ENCODE measurements at places on chromosomes 4 and X. TPM values are rescaled to one million over a fixed set of nuclear protein-coding genes. Genes with fewer than 3 reads are reported as not detected.
A peak's percentile ranks its signal among the peaks of the same experiment; 100 is the strongest.

DNA sequence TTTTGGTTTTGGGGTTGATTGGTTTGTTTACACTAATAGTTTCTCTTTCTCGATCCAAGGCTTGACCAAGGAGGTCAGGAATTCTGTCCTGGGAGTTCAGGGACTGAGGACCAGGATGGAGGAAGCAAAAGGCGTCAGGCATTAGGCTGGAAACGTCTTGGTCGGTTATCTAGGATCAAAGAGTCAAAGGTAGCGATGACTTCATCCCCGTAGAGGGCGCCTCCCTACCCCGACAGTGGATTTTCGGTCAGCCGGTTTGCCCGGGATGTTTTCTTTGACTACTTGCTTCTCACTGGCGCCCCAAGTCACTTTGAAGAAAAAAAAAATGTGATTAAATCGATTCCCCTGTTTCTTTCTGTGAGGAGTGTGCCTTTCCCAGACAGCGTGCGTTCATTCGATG, 980 bp upstream of the FHDC1 start:
- H3K36me3 ChIP-seq = no peaks in the 10 kb centered on the region
- peaks cover 40% of the 10 kb centered on the region for H3K27me3 ChIP-seq
- peak overlapping the region; percentile 77 for H3K27ac ChIP-seq
- peak; percentile 49 for DNase-seq
- peak overlapping the region; percentile 64 for H3K4me3 ChIP-seq

- H3K4me1 ChIP-seq = no peaks in the 10 kb centered on the region
- H3K27ac ChIP-seq = no peak overlapping the region
- H3K4me3 ChIP-seq = no peak overlapping the region
- no peaks in the 10 kb centered on the region for H3K36me3 ChIP-seq
- no peak for DNase-seq
- no peaks in the 10 kb centered on the region for H3K27me3 ChIP-seq
Measured at GRCh38 chrX:31224381-31225012, 152.7 kb upstream of the FTHL17 start.

DNA sequence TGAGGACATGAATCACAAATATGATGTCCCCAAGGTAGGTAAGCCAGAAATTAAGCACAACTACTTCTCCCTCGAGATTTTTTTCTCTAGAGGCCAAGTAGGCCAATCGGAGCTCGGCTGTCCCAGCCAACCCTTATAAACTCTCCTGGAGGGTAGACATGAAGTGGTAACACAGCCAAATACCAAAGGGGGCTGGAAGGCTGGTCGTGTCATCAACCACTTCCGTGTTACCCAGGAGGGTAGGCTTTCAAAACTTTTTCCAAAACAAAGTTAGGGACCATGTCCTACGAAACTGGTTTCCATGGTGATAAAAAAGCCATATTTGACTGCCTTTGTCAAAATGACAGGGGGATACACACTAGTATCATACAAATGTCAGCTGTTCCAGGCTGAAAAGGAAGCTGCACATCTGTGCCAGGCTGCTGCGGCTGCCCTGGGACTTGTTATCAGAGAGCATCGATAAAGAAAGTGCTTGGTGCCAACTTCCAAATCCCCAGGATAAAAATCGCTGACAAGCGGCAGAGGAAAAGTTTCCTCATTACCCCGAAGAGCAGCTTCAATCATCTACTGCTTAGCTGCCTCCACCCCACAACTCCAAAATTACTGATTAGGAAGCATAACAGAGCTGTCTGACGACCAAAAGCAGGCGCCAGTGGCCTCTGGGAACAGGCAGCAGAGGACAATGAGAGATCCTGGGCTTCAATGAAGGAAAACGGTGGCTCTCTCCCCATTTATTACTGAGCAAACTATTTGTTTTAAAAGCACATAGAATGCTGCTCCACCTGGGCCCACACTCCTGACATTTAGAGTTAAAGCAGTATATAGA, 20.8 kb downstream of the BCOR start:
- H3K4me3 ChIP-seq = no peak overlapping the region
- H3K27ac ChIP-seq = no peak overlapping the region
- H3K27me3 ChIP-seq = no peaks in the 10 kb centered on the region

- H3K27ac ChIP-seq = no peak overlapping the region
- H3K36me3 ChIP-seq = peaks cover 15% of the 10 kb centered on the region
- no peak for DNase-seq
- H3K27me3 ChIP-seq = no peaks in the 10 kb centered on the region
- no peaks in the 10 kb centered on the region for H3K4me1 ChIP-seq
Measured at GRCh38 chrX:155086202-155086840, 15.0 kb downstream of the BRCC3 start.

DNA sequence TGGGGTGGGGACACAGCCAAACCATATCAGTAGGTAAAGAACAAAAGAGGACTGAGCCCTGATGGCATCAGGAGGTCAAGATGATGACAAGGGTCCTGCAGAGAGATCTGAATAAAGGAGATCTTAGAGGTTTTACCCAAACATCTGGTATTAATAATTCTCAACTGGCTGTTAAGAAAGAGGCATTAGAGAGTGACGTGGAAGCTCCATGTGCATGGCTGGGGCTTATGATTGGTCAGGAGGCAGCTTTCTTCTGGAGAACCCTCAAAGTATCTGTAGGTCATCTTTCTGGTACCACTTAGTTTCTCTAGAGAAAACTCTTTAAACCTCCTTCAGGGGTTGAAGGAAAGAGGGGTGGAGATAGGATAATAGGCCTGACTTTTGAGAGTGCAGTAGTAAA, 18.7 kb downstream of the MGST2 start:
- peaks cover 46% of the 10 kb centered on the region for H3K4me1 ChIP-seq
- H3K27ac ChIP-seq = no peak overlapping the region
- DNase-seq = no peak
- no peak overlapping the region for H3K4me3 ChIP-seq
- H3K27me3 ChIP-seq = no peaks in the 10 kb centered on the region

DNA sequence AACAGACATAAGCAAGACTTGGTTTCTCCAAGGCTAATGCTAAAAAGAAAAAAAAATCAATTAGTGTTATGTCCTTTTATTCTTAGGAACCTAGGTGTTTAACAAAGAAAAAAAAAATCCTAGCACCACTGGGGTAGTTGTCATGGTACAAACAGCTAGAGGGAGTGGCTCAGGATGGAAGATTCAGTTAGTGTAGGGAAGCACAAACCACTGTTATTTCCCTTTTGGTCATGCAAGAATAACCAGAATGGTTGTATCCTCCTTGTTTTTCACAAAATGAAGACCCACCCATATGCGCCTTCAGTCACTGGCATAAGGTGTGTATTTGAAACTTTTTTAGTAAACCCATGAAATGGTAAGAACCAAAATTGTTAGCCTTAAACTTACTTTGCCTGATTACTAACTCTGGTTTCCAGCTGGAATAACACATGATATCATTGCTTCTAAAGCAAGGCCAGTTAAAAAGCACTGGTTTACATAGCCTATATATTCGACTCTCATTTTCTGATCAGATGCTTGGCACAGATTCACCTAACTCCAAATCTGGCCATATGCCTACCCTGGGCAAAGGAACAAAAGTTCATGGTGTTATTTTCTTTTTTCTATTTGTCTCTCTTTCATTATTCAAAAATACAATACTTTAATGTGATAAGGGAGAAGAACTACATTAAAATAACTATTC, 132.6 kb downstream of the SCFD2 start:
- no peak for DNase-seq
- no peaks in the 10 kb centered on the region for H3K4me1 ChIP-seq
- H3K4me3 ChIP-seq = no peak overlapping the region
- no peak overlapping the region for H3K27ac ChIP-seq
- no peaks in the 10 kb centered on the region for H3K27me3 ChIP-seq

CXCL11 gene
- 0.62 TPM for total RNA-seq

GRCh38 chr4:76655566-76656479, 220.8 kb downstream of the SHROOM3 start:
- no peak for DNase-seq
- no peaks in the 10 kb centered on the region for H3K27me3 ChIP-seq
- no peak overlapping the region for H3K27ac ChIP-seq
- H3K4me1 ChIP-seq = no peaks in the 10 kb centered on the region

- H3K27me3 ChIP-seq = no peaks in the 10 kb centered on the region
- peak overlapping the region; percentile 92 for H3K4me3 ChIP-seq
- H3K4me1 ChIP-seq = peaks cover 43% of the 10 kb centered on the region
- H3K36me3 ChIP-seq = no peaks in the 10 kb centered on the region
- H3K27ac ChIP-seq = peak overlapping the region; percentile 98
Measured at GRCh38 chr4:102503301-102503746, 2.2 kb downstream of the NFKB1 start.

GRCh38 chrX:152991123-152991522, 2.8 kb downstream of the PNMA5 start:
- DNase-seq = no peak
- H3K36me3 ChIP-seq = no peaks in the 10 kb centered on the region
- no peak overlapping the region for H3K27ac ChIP-seq
- no peak overlapping the region for H3K4me3 ChIP-seq
- no peaks in the 10 kb centered on the region for H3K4me1 ChIP-seq
- H3K27me3 ChIP-seq = no peaks in the 10 kb centered on the region

DNA sequence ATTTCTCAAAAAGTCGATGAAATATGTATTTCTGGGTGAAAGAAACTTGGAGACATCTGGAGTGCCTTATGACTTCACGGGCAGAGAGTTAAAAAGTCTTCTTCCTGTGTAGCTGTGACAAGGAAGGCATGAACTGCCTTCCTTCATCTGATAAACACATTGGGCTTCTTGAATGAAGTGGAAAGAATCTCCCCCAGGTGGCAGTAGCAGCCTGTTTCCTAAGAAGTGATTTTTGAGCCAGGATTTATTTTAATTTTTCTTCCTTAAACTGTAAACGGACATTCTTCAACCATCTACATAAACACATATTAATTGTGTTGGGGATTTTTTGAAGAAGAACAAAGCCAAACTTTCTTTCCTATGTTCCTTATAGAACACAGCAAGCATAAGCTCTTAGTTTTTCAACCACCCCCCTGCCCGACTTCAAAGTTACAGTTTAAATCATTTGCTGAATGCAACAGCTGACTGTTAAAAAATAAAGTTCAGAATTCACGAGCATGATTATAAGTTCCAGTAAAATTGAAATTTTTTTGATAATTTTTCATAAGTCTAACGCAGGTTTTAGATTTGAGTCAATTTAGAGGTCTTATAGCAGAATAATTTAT, 980 bp upstream of the GIMD1 start:
- no peaks in the 10 kb centered on the region for H3K27me3 ChIP-seq
- no peak for DNase-seq
- H3K4me1 ChIP-seq = no peaks in the 10 kb centered on the region
- H3K27ac ChIP-seq = no peak overlapping the region
- H3K4me3 ChIP-seq = no peak overlapping the region

- no peak overlapping the region for H3K27ac ChIP-seq
- H3K4me1 ChIP-seq = no peaks in the 10 kb centered on the region
- H3K36me3 ChIP-seq = no peaks in the 10 kb centered on the region
- DNase-seq = no peak
- no peak overlapping the region for H3K4me3 ChIP-seq
Measured at GRCh38 chr4:17258106-17258505, 253.8 kb downstream of the QDPR start.

DNA sequence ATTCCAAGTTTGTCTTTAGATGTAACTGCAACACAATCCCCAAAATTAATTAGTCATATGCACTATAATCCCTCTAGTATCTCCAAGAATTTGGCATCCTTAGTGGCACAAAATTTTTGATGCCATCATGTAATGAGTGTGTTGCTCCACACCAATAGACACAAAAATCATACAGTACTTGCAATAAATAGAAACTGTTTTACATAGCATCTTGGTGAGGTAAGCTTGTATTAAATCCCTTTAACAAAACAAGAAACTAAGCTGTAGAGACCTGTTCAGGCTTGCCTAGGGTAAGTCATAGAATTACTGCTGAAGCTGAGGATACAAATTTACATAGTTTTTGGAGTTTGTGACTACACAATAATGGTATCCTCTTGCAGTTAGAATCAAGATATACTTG, 64.5 kb upstream of the PRSS12 start:
- H3K4me3 ChIP-seq = no peak overlapping the region
- no peaks in the 10 kb centered on the region for H3K4me1 ChIP-seq
- H3K27me3 ChIP-seq = no peaks in the 10 kb centered on the region
- H3K36me3 ChIP-seq = no peaks in the 10 kb centered on the region
- no peak overlapping the region for H3K27ac ChIP-seq

GRCh38 chr4:69731847-69732246, 28.6 kb downstream of the SULT1B1 start:
- no peak overlapping the region for H3K27ac ChIP-seq
- H3K27me3 ChIP-seq = no peaks in the 10 kb centered on the region
- no peak overlapping the region for H3K4me3 ChIP-seq
- no peaks in the 10 kb centered on the region for H3K4me1 ChIP-seq
- H3K36me3 ChIP-seq = no peaks in the 10 kb centered on the region

GRCh38 chr4:10006601-10007435, 14.5 kb downstream of the SLC2A9 start:
- H3K4me3 ChIP-seq = peak overlapping the region; percentile 25
- peak overlapping the region; percentile 83 for H3K27ac ChIP-seq
- peak; percentile 71 for DNase-seq
- no peaks in the 10 kb centered on the region for H3K27me3 ChIP-seq
- peaks cover 35% of the 10 kb centered on the region for H3K4me1 ChIP-seq

Measured in lower lobe of right lung (tissue), 2 donors.